ENCODE measurements at places on chromosomes 3 and 15.

GRCh38 chr15:68031404-68031803 is 22.7 kb upstream of the PIAS1 start:
- no peak for ATAC-seq

DNA sequence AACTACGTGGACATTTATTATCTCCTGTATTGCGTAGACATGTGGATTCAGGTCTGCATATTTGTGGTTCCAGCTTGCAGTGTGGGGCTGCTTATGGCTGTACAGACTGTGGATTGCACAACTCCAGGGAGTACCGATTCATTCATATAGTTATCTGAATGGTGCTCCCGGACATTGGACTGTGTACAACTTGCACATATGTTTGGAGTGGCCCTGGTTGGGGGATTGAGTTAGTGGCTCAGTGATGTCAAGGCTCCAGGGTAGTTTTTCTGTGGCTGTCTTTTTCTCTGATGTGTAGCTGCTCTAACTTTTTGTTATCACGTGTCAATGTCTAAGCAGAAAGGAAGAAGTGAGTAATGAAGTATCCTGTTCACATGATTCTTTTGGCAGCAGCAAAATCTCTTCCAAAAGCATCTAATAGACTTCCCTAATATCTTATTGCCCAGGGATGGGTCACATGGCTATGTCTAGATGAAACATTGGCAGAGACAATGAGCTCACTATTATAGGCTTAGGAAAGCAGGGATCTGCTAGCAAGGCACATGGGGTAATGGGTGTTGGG is 15.8 kb downstream of the ST3GAL6 start:
- ATAC-seq = no peak

DNA sequence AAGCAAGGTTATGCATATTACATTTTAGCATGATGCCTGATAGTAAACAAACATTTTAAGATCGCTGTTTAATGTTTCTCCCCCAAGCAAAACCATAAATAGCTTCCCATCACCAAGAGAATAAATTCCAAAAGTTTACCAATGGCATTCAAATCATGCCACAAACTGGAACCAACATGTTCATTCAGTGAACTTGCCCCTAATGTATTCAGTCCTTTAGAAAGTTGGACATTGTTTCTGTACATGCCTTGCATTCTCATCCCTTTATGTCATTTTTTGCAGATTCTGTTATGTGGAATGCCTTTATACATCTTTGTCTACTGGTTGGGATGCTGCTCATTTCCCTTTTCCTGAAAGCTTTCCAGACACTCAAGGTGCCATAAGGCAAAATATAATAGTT is 105.5 kb downstream of the PYDC2 start:
- no peak for ATAC-seq

DNA sequence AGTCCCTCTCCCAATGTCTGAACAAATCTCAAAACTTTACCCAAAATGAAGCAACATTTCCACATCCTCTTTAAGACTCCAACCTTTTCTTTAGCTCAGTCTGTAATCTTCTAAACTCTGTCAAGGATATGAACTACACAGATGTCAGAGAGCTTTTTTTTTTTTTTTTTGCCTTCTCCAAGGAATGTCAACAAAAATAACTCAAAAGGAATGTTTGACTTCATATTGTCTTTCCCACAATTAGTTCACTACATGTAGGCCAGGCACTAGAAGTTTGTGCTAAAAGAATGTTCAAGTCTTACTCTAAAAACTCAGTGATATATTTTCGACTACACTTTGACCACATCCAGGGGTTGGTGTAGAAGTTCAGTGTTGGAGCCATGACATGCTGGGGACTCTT is 37.1 kb downstream of the ADAMTS9 start:
- no peak for ATAC-seq

DNA sequence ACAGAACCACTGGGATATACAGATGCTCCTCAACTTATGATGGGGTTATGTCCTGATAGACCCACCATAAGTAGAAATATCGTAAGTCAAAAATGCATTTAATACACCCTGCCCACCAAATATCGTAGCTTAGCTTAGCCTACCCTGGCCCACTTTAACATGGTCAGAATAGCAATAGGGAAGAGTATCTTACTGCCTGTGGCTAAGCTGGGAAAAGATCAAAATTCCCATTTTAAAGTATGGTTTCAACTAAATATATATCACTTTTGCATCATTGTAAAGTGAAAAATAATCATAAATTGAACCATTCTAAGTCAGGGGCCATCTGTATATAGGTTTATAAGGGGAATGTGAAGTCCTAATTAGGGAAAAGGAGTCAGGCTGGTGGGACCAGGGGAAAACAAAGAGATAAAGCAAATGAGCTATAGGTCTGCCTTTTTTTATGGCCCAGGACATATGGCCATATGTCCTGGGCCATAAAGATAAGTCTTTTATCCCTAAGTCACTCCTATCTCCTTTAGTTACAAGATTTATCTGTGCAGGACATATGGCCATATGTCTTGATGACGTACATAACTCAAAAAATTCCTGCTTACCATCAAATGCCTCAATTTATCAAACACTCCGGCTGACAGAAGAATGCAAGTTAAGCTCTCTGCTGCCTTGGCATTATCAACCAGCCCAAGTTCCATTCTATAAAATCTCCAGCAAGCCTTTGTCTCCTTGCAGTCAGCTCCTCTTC is 11.2 kb downstream of the RTP3 start:
- no peak for ATAC-seq

DNA sequence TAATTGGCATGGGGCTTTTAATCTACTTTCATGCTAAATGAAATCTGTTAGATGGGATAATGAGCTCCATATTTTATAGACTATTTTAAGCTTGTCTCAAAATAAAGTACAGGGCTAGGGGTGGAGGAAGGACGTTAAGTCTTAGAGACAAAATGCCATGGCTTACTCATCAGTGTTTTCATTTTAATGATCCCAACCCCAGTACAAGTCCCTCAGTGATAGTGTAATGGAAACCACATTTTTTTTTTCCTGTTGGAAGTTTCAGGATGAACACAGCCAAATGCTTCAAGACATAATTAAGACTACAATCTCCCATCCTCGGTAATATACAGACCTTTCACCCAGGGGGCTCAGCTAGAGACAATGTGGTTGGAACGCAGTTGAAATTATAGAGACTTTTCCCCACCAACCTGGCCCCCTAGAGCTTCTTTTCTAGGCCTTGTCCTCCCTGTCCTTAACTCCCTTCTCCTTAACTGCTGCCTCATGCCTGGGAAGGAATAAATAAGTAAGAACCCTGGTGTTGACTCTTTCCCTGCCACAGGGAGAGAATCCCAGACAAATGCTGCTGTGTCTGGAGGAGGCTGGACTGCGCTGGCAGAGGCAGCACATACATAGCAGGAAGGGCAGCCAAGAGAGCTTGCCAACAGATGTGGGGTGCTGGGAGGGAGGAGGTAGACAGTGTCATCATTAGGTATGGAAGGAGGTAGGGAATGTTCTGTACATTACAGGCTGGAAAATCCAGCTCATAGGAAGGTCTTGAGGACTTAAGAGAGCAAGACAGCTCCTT is 115.4 kb upstream of the ROPN1 start:
- ATAC-seq = no peak

DNA sequence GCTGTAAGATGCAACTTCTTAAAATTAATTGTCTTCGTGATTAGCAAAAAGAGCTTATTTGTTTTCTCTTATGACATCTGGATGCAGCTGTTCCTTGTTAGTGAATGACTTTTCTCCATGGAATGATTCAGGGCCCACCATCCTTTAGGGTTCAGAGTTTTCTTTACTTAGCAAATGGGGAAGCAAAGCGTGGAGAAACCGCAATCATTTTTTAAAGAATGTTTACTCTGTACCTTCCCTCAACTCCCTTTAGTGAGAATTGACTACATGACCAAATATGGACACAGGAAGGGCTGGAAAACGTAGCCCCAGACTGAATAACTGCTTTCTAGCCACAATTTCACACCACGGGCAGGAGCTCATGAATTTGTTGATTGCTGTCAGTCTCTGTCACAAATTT is 130.1 kb downstream of the EDEM1 start:
- ATAC-seq = no peak
